ENCODE measurements at places on chromosomes 1 and 21.

DNA sequence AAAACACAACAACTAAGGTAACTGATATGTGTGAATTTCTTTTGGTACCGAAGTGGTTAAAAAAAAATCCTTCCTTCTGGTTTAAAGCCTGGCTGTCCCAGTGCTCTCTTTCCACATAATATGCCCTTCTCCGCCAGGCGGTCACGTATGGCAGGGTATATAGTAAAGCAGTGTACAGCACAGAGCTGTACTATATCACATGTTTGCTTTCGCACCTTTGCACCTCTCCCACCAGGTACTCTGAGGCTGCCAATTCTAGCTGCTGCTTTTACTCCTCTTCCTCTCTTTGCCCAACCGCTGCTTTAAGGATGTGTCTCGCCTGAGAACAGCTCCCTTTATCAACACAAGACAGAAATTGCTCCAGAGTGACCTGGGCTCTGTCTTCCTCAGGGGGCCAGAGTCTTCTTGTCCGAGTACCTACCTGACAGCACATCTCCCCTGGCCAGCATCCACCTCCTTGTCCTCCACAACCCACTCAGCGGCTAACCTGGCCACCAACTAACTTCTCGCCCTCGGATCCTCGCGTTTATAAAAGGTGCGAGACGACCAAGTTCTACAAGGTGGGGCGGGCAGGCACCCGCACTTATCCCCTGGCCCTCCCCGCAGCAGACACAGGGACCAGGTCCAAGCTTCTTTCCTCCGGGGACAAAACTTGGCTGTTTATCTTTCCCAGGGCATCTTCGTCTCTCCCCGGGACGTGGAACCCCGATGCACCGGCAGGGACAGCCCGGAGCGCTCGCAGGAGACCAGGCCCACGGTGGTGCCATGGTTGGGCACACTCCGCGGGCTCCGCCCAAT is 1.6 kb downstream of the COLGALT2 start:
- DNase-seq: no peak

GRCh38 chr1:226094451-226094850 is 31.9 kb downstream of the H3-3A start:
- DNase-seq: no peak

- no peak for DNase-seq
Observed at GRCh38 chr21:46551636-46552241, 53.1 kb downstream of the S100B start.

DNA sequence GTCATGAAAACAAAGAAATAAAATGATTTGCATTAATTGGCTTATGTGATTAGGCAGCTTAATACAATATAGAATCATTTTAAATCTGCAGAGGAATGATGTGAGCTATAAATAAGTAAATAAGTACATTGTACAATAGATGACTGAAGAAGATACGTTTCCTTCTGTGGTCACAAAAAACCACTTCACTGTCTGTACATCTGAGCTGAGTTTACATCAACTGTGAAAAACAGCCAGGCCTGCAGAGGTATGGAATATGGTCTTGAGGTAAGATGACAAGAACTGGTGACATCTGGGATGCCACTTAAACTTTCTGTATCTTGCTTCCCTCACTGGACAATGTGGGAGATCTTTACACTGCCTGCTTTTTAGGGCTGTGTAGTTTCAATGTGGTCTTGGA is 130.0 kb upstream of the BEND5 start:
- DNase-seq: no peak

DNA sequence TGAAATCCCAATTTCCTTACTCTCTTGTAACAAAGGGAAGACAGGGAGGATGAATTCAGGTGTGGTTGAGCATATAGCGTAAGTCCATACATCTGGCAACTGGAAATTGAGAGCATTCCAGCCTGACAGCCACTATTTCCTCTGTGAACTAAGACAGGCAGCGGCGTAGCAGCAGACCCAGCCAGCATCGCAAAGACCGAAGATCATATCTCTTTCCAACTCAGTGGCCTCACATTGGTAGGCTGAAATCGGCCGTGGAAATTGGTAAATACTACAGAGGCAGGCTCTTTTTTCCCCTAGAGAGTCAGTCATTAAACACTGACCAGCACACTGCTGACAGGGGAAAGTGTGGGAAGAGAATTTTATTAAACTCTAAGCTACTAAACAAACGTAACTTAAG is 43.4 kb downstream of the TARBP1 start:
- DNase-seq: no peak

- no peak for DNase-seq
Observed at GRCh38 chr1:155352631-155353030, 31.9 kb downstream of the RUSC1 start.

- DNase-seq: no peak
Observed at GRCh38 chr1:115624859-115625258, 16.9 kb upstream of the VANGL1 start.

DNA sequence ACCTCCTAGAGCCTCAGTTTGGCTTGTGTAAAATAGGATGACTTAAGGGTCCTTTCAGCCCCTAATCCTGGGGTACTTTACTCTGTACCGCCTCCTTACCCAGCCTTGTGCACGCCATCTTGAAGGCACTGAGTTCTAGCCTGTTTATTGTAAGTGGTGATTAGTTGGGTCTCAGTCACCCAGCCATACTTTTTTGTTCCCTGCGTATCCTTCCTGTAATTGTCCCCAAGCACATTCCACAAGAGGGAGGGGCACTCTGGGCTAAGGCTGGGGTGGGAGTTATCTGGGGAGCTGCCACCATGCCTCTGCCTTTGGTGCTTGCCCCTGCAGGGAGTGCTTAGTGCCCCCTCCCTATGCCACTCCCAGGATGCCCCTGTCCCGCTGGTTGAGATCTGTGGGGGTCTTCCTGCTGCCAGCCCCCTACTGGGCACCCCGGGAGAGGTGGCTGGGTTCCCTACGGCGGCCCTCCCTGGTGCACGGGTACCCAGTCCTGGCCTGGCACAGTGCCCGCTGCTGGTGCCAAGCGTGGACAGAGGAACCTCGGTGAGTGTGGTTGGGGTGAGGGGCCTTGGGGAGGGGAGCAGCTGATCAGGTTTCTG is 856 bp downstream of the FDPS start:
- DNase-seq: no peak

DNA sequence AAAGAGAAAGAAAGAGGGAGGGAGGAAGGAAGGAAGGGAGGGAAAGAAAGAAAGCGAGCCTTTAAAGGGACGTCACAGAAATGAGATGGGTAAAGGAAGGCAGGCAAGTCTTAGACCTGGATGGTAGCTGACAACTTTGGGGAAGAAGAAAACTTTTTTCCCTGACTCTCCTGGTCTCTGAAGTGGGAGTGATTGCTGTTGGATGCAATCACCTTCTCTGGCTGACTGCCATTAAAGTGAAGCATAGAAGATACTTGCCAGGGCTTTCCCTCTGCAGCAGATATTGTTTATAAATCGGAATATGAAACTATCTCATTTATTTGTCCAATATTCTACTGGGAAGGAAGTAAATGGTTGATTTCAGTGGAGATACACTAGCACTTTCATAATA is 27.0 kb downstream of the VCAM1 start:
- DNase-seq: no peak

Measured in T-helper 22 cell (primary cell).